NCI-H2029 treated with DMSO at 0.1 percent for 48 hours (cell line): ENCODE measurements at places on chromosomes 2 and 18.

GRCh38 chr2:43111788-43112554 lies 114.4 kb downstream of the ZFP36L2 start:
- no peak for DNase-seq

GRCh38 chr2:136122661-136123060 lies 4.7 kb upstream of the CXCR4 start:
- no peak for DNase-seq

DNA sequence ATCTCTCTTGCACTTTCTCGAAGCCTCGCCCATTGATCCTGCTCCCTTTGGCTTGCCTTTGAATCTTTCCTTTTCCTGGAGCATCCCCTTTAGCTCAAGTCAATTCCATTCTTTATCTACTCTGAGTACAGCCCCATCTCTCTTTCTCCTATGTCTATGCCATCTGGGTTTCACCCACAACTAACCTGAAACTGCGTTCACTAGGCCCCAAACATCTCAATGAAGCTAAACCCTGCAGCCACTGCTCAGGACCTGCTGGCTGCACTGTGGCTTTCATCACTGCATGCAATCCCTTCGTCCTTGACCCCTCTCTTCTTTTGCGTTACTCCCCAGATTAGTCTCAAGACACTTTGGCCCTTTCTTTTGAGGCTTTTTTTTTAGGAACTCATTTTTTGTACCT lies 81.6 kb upstream of the CYRIA start:
- DNase-seq, result no peak

GRCh38 chr2:233807966-233808935 lies 30.1 kb downstream of the MROH2A start:
- no peak for DNase-seq

DNA sequence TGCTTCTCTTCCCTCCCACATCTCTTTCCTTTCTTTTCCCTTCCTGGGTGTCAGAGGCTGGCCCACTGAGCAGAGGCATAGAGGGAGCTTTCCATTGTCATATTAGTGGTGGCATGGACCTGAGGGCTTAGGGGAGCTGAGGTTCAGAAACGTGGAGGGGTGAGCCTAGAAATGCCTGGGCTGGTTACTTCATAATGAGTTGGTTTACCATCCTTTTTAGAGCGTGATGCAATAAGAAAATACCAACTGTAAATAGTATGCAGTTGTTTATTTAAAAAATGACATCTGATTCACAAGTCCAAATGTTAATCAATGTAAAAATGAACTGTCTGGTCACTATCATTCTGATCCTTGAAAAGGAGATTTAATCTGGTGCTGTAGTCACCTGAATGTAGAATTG lies 46.3 kb downstream of the MYO1B start:
- no peak for DNase-seq

GRCh38 chr2:173010233-173010632 lies 65.4 kb upstream of the MAP3K20 start:
- DNase-seq, result no peak

DNA sequence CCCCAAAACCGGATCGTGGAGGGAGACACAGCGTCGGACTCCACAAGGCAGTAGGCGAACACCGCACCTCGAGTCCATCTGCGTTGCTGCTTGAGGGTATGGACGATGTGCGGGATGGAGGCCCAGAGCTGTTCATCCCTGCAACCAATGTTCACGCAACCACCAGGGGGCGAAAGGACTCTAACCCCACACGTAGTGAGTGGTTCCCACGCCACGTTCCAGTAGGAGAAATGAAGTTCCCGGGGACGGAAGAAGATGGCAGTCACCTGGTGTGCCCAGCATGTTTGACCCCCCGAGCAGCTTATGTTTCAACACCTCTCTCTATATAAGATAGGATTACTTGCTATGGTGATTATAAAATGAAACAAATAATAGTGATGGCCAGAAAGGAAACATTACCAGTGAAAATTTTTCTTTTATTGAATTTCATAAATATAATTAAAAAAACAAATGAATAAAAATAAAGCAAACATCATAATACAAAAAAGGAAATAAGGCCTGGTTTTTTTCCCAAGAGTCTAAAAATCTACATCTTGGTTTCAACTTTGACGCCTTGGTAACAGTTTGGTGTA lies 184.3 kb downstream of the SH3BP4 start:
- DNase-seq, result peak; percentile 72
